ENCODE measurements at places on chromosomes 6 and 20. TPM values are rescaled to one million over a fixed set of nuclear protein-coding genes. Genes with fewer than 3 reads are reported as not detected.

HLA-DOA gene
- not detected for total RNA-seq

CALHM5 gene
- 6.1 TPM for total RNA-seq

PRRT1 gene
- total RNA-seq = 0.09 TPM

ATP9A gene
- total RNA-seq = 22.3 TPM

KHDC1L gene
- total RNA-seq = not detected

AKAP12 gene
- 99.7 TPM for total RNA-seq

IL17F gene
- total RNA-seq = not detected

OPN5 gene
- not detected for total RNA-seq

ADGRF5 gene
- under 0.01 TPM for total RNA-seq

BEND6 gene
- total RNA-seq = 14.3 TPM

CTAGE9 gene
- total RNA-seq = not detected

PRL gene
- total RNA-seq = not detected

TOX2 gene
- 2.1 TPM for total RNA-seq

CDKAL1 gene
- total RNA-seq = 15.1 TPM

FRK gene
- 0.09 TPM for total RNA-seq

CTSZ gene
- total RNA-seq = 301 TPM

BANF2 gene
- not detected for total RNA-seq

RRAGD gene
- 0.37 TPM for total RNA-seq

NKX2-4 gene
- not detected for total RNA-seq

PHACTR1 gene
- total RNA-seq = 0.51 TPM

LSM2 gene
- 18.4 TPM for total RNA-seq

TLDC2 gene
- 0.30 TPM for total RNA-seq

MYCT1 gene
- total RNA-seq = 0.46 TPM

All from smooth muscle cell of the umbilical artery (primary cell).